ENCODE measurements at places on chromosomes 1 and 21. TPM values are rescaled to one million over a fixed set of nuclear protein-coding genes. Genes with fewer than 3 reads are reported as not detected.

Gene PITHD1
- 45.9 TPM for polyA plus RNA-seq

DNA sequence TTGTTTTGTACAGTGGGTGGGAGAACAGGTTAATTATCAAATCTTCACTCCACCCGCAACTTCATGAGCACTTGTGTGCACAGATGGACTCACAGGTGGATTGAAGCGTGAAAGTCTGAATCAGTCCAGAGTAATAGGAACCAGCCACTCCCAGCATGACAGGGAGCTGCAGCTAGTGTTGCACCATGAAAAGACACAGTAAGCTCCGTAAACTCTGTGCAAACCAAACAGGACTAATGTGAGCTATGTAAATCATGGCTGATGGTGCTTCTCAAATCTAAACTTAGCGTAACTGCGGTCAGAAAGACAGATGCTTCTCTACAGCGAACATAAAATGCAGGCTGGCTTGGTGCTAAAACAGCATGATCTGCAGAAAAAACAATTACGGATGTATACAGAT is 114.4 kb downstream of the CENPF start:
- DNase-seq = no peak

DNA sequence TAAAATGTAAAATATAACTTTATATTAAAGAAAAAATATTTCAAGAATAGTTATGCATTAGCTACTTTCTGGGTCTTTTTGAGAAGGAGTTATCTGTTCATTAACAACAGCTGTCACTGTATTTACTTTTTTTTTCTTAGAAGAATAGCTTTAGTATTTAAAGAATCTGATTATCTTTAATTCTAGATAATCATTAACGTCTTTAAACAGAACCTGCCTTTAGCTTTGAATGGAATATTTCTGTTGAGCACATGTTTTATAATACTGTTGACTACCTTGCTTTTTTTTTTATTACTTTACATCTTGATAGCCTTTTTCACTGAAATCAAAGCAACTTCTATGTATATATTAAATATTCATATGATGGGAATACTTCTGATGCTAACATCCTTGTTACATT is 132.0 kb downstream of the CLEC20A start:
- no peak for DNase-seq

DNA sequence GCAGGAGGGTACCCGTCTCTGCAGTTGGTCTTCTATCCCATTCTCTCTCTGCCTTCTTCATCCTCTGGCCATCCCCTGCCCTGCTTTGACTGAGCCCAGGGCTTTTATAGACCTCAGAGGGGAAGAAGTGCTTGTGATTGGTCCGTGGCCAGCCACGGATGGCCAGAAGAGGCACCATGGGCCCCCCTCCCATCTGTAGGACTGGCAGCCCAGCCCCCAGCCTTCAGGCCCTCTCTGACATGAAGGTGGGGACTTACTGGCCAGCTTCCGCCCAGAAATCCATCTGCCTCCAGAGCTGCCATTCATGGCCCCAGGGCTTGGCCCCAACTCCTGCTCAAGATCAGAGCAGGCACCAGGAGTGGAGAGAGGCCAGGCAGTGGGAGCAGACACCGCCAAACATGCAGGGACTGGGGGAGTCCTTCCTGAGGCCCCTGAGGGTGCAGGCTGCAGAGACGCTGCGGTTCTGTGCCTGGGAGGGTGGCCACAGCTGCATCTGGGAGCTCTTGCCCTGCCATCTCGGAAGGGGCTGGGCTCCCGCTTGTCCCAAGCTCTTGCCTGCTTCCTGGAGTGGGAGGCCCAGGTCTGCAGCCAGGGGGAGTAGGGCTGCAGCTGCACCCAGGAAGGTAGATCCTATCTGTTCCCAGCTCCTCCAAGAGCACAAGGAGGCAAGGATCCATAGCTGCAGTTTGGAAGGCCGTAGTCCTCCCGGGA is 698.6 kb upstream of the B3GALT2 start:
- no peak for DNase-seq

DNA sequence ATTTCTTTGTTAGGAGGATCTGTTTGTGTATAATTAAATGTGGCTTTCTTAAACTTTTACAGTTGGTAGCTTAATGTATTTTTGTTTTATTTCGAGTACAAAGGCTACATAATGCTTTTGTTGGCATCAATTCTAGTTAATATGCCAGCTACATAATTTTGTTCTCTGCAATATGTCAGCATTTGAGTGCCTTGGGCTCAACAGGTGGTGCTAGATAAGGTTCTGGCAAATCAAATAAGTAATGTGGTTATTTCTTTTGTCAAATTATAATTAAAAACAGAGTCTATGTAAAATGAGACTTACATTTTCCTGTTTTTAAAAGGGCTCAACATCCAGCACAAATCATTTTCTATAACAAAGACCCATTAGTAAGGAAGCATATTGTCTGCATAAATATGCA is 410.6 kb upstream of the NR5A2 start:
- DNase-seq = no peak

DNA sequence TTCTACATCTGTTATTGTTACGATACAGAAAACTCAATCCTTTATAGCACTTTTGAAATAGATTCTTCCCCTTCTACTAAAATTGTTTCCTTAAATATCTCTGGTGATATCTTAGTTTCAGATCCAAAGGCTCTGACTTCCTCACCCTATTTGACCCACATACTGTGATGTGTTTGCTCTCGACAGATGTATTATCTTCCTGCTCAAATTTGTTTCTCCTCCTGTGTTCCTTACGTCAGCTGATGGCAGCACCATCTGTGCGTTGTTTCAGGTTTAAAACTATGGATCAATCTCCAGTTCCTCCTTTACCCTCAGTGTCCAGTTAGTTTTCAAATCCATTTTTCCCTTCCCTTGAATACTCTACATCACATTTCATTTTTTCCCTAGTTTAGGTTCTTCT is 274.4 kb downstream of the RYR2 start:
- no peak for DNase-seq

All from mammary epithelial cell (primary cell).